ENCODE measurements at places on chromosomes 2 and 18.

- DNase-seq, result no peak
These were observed 62.9 kb downstream of the ARHGAP15 start for GRCh38 chr2:143192106-143192505.

DNA sequence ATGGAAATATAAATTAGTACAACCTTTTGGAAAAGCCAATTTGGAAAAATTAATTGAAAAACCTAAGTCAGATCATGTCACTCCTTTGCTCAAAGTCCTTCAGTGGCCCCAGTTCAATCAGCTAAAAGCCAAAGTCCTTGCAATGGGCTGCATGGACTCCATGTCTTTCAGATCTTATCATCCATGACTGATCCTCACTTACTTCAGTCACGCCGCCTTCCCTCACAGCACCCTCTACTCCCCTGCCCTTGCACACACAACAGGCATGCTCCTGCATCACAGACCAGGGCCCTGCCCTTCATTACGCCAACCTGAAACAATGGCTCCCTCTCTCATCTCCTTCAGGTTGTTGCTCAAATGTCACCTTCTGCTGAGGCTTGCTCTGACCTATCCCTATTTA, 15.6 kb downstream of the KANSL3 start:
- no peak for DNase-seq

DNA sequence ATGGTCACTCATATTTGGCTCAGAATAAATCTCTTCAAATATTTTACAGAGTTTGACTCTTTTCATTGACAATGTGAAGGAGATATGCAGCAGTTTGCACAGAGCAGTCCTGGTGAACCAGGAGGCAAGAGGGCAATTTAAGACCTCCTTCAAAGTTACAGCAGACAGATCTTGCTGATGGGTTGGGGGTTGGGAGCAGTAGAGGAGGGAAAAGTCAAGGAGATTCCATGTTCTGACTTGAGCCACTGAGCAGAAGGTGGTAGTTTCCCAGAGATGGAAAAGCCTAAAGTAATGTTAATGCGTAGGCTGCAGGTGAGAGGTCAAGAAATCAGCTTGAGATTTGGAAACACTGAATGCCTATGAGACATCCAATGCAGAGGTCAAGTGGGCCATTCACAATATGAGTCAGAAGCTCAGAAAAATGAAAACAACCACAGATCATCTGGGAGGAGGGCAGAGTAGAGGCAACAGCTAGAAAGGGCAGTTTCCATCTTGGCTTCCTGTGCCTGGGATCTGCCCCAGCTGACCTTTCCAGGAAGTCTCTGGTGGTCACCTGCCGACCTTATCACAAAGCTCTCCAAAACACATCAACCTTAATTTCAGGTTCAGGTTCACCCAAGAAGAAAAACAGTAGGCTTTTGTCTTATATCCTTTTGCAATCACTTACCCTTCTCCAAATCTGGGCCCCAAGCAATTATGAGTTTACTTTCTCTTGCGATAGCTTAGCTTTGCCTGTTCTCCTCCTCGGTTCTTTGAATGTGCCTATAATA, 197.5 kb upstream of the ARL4C start:
- no peak for DNase-seq

- DNase-seq, result no peak
These were observed 35.7 kb downstream of the RTTN start for GRCh38 chr18:70169747-70170146.

DNA sequence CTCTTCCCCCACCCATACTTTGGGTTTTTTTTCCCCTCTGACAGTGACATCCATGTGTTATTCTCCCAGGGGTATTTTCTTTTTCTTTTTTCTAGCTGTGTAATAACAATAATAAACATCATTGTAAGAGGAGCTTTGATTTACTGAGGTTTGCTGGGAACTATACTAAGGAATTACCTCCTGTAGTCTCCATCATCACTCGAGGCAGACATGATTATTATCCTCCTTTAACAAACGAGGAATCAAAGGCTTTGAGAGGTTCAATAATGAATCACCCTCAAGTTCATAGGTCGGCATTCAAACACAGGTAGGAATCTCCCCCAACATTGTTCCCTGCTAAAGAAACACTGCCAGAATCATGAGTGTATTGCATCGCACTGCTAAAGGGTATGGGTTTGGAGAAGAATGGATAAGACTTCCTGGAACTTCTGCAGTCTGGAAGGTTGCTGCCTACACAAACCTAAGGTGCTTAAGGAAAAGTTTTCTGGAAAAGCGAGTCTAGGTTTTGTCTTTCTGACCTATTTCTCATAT, 260.2 kb upstream of the SESTD1 start:
- DNase-seq, result no peak

DNA sequence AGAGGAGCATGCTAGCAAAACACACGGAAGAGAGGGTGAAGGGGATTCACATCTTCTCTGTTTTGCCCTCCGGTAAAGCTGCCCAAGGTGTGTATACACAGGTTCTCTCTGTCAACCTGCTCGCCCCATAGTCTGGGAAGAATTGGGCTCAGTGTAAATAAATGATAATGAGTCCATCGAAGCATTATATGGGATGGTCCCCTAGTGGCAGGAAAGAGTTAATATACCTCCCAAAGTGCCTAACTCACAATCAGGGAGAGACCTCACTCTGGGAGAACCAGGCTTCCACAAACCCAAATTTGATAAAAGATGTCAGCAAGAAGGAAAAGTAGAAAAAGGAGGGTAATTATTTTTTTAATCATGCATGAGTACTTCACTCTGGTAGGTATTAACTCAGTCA, 262.2 kb upstream of the ZNF521 start:
- no peak for DNase-seq

GRCh38 chr2:142165790-142166189, 35.0 kb upstream of the LRP1B start:
- DNase-seq, result no peak

DNA sequence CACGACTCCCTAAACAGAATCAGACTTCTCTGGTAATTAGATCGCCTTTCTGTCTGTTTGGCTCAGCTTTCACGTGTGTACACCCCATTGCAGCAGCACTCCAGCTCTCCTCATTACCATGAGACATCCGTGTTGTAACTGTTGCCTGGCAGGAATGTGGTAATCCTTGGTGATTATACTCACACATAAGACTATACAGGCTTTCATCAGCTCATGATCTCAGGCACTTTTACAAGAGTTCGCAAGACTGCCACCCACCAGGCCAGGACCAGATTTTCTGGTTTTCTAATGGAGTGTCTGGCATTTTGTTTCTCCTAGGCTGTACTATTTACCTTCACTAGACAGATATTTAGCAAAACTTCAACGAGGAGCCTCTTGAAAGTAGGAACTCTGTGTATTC, 50.2 kb downstream of the ACVR1 start:
- DNase-seq, result peak; percentile 57

GRCh38 chr2:152369176-152369860, 34.3 kb downstream of the FMNL2 start:
- no peak for DNase-seq

DNA sequence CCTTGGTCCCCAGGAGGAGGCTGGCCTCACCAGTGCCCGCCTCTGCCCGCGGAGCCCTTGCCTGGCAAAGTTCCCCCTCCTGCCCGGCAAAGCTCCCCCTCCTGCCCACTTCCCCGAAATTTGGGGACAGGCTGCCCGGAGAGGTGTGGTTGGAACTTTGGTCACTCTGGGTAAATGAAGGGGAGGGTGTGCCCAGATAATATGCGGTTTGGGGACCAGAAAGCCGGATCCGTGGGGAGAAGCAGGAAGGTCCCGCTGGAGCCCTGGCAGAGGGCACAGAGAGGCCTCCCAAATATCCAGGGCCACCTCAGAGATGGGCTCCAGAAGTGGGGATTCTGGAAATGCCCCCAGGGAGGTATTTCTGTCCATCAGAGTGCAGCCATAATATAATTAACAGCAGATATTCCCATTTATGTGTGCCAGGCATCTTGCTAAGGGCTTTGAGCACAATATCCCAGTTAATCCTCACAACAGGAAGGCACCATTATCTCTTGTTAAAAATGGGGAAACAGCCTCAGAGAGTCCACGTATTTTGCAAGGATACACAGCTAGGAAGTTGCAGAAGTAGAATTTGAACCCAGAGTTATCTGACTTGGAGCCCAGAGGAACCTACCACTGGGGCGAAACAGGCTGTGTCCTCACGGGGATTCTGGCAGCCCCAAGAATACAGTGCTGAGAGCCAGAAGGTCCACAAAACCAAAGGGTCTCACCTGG, 914 bp downstream of the STEAP3 start:
- DNase-seq, result no peak

GRCh38 chr18:23450022-23450421, 3.1 kb upstream of the RIOK3 start:
- no peak for DNase-seq

DNA sequence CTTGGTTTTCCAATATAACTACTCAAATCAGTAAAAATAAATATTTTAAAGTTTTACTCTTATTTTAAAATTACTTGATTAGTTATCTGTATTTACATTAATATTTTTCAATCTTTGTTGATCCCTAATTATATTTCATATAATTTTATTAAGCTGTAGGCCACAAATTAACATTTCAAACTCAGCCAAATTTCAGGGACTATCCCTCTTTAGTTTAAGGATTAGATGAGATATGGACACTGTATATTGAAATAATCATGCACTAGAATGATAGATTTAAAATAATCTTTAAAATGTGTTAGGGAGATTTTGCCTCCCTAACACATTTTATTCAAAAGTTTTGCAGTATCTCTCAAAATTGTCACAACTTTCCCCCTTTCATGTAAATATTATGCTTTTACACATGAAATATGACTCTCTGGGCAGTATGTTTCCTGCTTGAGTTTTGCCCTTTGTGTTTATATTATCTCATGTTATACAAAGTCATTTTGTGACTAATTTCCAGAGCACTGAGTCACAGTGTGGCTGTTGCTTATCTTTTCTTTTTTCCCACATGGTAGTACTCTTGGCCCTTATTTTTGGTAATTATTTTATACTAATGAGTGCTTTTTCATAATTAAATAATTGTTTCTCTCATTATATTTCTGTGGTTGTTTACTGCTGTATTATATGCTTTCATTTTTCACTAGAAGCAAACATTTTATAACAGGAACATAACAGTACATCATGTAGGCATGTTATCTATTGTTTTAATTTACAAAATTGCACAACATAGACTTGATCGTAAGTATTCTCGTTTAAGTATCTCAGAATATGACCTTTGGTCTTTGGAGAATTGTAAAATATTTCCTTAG, 1.2 kb downstream of the TFPI start:
- DNase-seq, result no peak

GRCh38 chr2:15243762-15244161, 317.4 kb downstream of the NBAS start:
- no peak for DNase-seq

GRCh38 chr2:127170452-127171197, 49.5 kb downstream of the CYP27C1 start:
- no peak for DNase-seq

GRCh38 chr2:171086352-171087290, 74.1 kb downstream of the TLK1 start:
- DNase-seq, result no peak

GRCh38 chr2:171894612-171894947, 536 bp upstream of the SLC25A12 start:
- no peak for DNase-seq

DNA sequence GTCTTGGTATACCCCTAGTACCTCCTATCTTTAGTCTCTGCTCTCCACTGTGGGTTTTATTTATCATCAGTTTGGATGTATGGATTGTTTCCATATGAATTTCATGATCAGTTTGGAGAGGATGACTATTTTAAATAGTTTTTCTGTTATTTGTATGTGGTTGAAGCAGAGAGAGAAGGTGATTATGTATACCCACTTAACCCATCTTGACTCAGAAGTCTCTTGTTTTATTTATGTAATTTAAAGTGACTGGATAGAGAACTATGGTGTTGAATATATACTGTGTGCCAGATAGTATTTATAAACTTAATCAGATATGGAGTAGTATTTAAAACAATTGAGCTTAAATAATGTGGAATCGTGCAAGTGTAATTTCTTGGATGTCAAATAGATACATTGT, 39.9 kb downstream of the SMAD4 start:
- no peak for DNase-seq

DNA sequence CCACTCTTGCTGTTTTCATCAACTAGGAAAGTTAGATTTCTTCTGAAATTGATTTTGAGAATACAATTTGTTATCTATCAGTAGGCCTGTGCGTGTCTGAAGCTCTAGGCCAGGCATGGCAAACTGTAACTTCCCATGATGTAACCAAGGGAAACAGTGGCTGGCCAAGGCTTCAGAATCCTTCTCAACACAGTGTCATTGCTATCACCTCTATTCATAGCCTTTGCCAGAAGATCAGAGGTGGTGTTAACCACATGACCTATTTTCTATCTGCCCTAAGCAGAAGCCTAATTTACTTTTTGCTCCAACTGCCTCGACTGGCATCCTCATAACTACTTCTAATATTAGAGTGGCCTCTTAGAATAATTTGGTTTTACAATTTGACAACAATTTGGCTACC, 2.5 kb downstream of the ITGB6 start:
- DNase-seq, result no peak

- no peak for DNase-seq
These were observed 10.4 kb upstream of the KCNF1 start for GRCh38 chr2:10901160-10901939.

- DNase-seq, result no peak
These were observed 130.9 kb upstream of the CAPN13 start for GRCh38 chr2:30938196-30938595.

DNA sequence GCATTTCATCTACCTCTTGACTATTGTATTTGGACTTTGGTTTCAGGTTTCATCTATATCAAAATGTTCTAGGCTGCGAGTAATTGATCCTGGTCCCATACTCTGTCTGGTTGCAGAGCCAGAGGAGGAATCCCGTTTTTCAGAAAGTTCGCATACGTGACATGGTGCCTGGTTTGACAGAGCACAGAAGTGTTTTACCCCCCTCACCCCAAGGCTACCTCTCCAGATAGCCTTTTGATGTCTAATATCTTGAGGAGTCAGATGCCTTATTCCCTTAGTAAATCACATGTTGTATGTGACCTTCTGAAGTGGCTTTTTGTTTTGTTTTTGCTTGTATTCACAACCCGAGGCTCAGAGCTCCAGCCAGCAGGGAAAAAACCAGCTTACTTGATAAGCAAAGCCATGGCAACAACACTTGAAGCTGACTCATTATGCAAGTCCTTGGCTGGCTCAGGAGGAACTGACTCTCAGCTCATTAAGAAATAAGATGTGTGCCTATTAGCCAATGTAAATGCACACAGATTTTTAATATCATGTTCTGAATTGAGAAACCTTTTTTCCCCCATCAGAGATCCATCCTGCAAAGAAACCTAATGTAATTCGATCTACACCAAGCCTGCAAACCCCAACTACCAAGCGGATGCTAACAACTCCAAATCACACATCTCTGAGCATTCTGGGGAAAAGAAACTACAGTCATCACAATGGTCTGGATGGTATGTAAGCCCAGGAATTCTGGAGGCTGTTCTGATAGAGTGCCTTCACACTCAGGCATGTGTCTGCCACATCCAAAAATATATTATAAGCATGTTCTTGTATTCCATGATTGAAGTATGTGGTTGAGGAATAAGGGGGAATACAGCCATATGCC, 41.4 kb downstream of the OXER1 start:
- DNase-seq, result peak; percentile 21
